ENCODE measurements at places on chromosomes 6 and 20. TPM values are rescaled to one million over a fixed set of nuclear protein-coding genes. Genes with fewer than 3 reads are reported as not detected.

- H3K4me1 ChIP-seq = peaks cover 4% of the 10 kb centered on the region
- DNase-seq = no peak
- H3K36me3 ChIP-seq = no peaks in the 10 kb centered on the region
Measured at GRCh38 chr6:117446861-117447260, 21.1 kb upstream of the ROS1 start.

Gene DZANK1
- total RNA-seq = 0.35 TPM

DNA sequence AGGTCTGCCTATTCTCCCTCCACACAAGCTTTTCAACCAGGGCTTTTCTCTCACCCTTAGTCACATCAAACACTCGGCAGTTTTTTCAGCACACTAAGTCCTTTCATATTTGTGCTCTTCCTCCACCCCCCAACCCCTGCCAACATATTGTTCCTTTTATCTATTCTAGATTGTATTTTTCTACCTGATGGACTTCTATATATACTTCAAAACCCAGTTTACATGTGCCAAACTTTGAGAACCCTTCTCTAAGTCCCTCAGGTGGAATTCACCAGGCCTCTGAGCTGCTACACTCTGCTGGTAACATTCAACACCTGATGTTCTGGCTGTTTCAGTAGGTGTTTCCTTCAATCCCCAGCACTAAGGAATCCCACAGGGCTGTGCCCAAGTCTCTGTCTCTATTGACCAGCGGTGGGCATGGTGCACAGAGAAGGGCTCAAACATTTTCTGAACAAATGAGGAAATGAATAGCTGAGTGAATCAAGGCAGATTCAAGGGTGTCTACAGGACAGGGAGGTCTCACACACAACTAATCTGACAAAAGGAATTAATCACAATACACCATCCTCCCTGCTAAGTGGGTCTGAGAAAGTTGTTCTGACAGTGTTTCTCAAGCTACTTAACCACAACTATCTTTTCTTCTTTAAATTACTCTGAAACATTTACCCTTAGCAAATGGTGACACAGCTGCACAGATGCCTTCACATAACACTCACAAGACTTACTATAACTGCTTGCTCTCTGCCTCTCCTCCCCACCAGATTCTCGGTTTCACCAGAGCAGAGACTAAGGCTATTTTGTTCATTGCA, 166.5 kb downstream of the TSHZ2 start:
- H3K4me1 ChIP-seq = peaks cover 11% of the 10 kb centered on the region
- H3K27me3 ChIP-seq = no peaks in the 10 kb centered on the region
- no peaks in the 10 kb centered on the region for H3K36me3 ChIP-seq
- no peak for DNase-seq
- no peak overlapping the region for H3K4me3 ChIP-seq
- no peak overlapping the region for H3K27ac ChIP-seq

DNA sequence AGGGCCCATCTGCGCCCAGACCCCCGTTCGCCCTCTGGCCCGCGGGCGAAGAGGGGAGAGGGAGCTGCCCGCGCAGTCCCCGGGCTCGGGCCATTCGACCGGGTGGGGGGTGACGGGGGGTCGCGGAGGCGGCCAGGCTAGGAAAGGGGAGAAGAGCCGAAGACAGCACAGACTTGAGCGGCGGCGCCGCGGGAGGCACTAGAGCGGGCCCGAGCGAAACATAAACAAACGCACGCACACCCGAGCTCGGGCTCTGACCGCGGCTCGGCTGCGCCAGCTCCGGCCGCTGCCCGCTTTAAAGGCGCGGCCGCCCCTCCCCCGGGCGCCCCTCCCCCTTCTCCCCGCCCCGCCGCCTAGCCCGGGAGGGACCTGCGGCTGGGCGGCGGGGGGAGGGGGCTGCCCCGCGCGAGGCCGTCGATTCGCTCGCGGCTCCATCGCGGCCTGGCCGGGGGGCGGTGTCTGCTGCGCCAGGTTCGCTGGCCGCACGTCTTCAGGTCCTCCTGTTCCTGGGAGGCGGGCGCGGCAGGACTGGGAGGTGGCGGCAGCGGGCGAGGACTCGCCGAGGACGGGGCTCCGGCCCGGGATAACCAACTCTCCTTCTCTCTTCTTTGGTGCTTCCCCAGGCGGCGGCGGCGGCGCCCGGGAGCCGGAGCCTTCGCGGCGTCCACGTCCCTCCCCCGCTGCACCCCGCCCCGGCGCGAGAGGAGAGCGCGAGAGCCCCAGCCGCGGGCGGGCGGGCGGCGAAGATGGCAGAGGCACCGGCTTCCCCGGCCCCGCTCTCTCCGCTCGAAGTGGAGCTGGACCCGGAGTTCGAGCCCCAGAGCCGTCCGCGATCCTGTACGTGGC, at the start of gene FOXO3:
Gene FOXO3, plus strand, starts transcription at position 455 of the 846 bp plus-strand sequence. Its CDS starts 292 bp downstream, at position 747.
- peak within 1 kb of the TSS; percentile 99 for H3K27ac ChIP-seq
- H3K4me1 ChIP-seq = peaks cover 55% of the 10 kb centered on the region
- peak within 1 kb of the TSS; percentile 97 for H3K4me3 ChIP-seq

GRCh38 chr6:41723530-41724227, 11.7 kb downstream of the TFEB start:
- H3K4me1 ChIP-seq = peaks cover 87% of the 10 kb centered on the region
- DNase-seq = peak; percentile 83
- H3K4me3 ChIP-seq = peak overlapping the region; percentile 31
- H3K36me3 ChIP-seq = no peaks in the 10 kb centered on the region
- no peaks in the 10 kb centered on the region for H3K27me3 ChIP-seq
- H3K27ac ChIP-seq = peak overlapping the region; percentile 69

DNA sequence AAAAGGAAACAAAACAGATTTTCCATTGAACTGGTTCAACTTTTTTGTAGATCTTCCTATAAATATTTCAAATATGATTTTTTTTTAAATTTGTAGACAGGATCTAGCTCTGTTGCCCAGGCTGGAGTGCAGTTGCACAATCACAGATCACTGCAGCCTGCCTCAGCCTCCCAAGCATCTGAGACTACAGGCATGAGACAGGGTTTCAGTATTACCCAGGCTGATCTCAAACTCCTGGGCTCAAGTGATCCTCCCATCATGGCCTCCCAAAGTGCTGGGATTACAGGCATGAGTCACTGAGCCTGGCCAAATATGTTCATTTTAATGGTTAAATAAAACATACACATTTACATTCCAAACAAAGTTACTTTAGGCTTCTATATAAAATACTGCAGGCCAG, 33.6 kb downstream of the SAMHD1 start:
- H3K27ac ChIP-seq = no peak overlapping the region
- no peaks in the 10 kb centered on the region for H3K36me3 ChIP-seq
- H3K27me3 ChIP-seq = no peaks in the 10 kb centered on the region
- no peak overlapping the region for H3K4me3 ChIP-seq

GRCh38 chr6:29651413-29652197, 5.3 kb upstream of the MOG start:
- DNase-seq = no peak
- H3K27ac ChIP-seq = no peak overlapping the region
- peaks cover 11% of the 10 kb centered on the region for H3K27me3 ChIP-seq
- no peak overlapping the region for H3K4me3 ChIP-seq

- H3K27ac ChIP-seq = no peak overlapping the region
- peaks cover 5% of the 10 kb centered on the region for H3K4me1 ChIP-seq
- H3K27me3 ChIP-seq = no peaks in the 10 kb centered on the region
- peaks cover 65% of the 10 kb centered on the region for H3K36me3 ChIP-seq
- no peak for DNase-seq
- H3K4me3 ChIP-seq = no peak overlapping the region
Measured at GRCh38 chr20:38414769-38415450, 20.2 kb downstream of the SNHG17 start.

DNA sequence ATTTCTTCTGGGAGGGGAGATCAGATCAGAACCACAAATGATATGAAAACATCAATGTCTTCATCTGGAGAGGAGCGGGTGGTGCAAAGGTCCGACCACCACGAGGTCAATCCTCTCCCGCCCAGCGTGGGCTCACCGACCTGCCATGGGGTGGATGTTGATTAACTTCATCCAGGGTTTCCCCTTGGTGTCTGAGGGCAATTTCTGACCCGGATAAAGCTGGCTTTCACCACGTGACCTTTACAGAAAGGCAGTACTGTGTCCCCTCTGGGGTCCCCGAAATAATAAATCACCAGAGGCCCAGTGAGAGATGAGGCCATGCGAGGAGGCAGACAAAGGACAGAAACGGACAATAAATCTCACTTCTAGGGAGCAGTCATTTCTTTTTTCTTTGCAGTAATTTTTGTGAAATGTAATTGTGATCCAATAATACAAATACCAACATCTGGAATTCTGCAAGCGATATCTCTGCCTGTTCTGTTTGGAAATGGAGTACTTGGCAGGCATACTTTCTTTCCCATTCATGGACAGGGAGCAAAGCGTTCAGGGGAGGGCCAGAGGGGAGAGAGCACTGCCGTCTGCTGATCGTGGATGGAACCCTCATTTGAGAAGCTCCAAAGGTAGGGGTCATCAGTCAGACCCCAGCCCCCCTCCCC, 55.1 kb upstream of the APCDD1L start:
- H3K4me3 ChIP-seq = no peak overlapping the region
- peaks cover 8% of the 10 kb centered on the region for H3K27me3 ChIP-seq
- no peaks in the 10 kb centered on the region for H3K4me1 ChIP-seq
- no peak overlapping the region for H3K27ac ChIP-seq
- no peaks in the 10 kb centered on the region for H3K36me3 ChIP-seq
- no peak for DNase-seq
